ENCODE measurements at places on chromosomes 2 and 18.

DNA sequence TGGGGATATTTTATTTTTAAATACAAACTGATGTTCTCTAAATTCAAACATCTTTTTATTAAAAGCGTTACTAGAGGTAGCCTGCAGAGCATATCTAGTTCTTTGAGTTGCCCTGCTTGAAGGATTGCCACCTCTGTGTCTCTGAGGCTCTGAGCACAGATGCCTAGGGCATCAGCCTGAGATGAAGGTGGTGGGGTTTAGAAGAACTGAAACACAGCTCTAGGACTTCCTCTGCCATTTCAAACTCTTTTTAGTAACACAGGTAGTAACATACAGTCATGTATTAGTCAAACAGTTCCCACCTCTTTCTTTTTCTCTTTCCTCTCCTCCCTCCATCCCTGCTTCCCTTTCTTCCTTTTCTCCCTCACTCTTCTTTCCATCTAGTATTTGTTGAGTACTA, 57.6 kb downstream of the TTC21B start:
- no peak for DNase-seq

GRCh38 chr2:43003702-43004101, 211.3 kb upstream of the HAAO start:
- no peak for DNase-seq

- no peak for DNase-seq
These were observed 36.2 kb upstream of the LPIN1 start for GRCh38 chr2:11710210-11710609.

DNA sequence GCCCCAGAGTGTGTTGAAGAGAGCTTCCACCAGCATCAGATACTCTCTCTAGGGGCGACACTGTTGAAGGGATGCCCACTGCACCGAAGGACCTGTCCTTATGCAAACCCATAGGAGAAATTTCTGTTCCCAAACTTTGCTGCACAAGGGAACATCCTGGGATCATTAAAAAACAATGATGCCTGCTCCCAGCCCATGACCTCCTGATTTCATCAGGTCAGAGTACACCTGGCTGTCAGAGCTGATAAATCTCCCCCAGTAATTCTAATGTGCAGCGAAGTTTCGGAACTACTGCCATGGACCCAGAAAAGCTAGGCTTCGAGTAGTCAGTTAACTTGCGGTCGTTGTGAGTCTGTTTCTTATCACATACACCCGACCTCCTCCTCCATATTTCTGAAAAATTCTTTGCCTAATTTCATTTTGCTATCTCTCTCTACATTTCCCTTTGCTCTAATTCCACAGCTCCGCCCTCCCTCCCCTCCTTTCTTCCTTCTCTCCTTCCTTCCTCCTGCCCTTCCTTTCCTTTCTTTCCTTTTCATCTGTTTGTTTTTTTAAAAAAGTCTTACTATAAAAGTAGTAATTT, 18.8 kb downstream of the FAM124B start:
- DNase-seq = no peak

- DNase-seq = no peak
These were observed 251.6 kb downstream of the TWIST2 start for GRCh38 chr2:239099474-239099873.

GRCh38 chr2:162340822-162341221, 3.1 kb upstream of the GCA start:
- DNase-seq = no peak

- no peak for DNase-seq
These were observed 86.8 kb upstream of the SH3BP4 start for GRCh38 chr2:234865040-234865439.

DNA sequence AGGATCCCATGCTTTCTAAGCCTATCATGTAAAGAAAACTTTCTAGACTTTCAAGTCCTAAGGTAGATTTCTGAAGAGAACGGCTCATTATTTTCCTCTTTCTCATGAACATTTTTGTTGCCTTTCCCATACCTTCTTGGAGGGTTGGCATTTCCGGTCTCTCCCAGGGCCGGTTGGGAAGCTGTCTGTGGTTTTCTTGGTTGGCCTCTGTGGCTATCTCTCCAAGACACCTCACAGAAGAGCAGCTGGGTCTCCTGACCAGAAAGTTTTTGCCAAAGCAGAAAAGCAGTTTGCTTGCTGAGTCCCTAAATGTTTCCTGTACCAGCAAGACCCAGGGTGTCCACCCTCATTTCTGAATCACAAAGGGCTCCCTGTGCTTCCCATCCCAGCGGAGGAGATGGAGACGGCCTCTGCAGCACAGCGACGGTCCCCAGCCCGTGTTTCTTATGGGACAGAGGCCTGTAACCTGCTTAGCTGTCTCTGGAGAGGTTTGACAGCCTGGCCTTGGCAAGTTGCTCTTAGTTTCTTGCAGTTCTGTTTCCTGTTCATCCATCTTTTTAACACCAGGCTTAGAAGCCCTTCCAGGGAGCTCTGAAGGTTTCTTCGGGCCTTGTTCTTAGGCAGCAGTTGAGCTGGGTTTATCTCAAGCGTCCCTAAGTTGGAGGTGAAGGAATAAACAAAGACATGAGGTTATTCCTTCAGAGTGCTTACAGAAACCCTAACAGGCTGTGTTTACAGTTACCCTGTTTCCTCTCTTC, 39.8 kb downstream of the GREB1 start:
- DNase-seq = no peak

DNA sequence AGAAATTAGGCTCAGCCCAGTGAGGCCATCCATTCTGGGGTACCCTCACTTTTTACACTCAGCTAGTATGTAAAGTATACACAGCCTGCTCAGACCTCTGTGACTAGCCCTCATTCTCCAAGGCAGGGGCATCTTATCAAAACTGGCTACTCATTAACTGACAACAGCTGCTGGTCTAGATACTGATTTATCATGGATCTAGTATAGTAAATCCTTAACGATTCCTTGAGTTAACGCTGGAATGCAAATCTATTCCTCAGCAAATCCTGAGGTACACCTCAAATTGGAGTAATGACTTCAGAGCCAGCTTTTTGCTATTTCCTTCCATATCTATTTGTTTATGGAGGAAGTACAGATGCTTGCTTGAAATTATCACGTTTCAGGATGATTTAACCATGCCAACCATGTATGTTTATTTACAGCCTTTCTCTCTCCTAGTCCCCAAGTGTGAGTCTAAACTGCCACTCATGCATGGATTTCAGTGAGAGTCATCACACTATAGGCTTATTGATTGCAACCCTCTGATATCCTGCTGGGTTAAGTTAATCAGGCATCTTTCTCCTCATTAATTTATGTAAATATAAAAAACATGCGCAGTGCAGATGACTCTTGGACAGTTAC, 70.2 kb upstream of the DOK6 start:
- no peak for DNase-seq

DNA sequence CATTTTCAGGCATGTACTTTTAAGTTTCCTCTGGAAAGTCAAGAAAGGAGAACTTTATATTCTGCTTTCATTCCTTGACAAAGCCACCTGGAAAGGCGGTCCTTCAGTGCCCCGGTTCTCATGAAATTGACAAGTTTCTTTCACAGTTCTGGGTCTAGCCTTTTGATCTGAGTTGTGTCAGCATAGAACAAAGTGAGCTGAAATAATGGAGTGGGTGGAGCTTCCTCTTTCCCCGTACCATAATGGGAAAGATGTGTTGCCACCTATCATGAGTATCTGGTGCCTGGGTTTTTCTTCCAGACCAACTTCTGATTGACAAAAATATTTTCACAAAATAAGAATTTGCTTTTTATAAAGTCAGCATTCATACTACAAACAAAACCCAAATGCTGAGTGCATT, 49.3 kb downstream of the PTRHD1 start:
- no peak for DNase-seq

DNA sequence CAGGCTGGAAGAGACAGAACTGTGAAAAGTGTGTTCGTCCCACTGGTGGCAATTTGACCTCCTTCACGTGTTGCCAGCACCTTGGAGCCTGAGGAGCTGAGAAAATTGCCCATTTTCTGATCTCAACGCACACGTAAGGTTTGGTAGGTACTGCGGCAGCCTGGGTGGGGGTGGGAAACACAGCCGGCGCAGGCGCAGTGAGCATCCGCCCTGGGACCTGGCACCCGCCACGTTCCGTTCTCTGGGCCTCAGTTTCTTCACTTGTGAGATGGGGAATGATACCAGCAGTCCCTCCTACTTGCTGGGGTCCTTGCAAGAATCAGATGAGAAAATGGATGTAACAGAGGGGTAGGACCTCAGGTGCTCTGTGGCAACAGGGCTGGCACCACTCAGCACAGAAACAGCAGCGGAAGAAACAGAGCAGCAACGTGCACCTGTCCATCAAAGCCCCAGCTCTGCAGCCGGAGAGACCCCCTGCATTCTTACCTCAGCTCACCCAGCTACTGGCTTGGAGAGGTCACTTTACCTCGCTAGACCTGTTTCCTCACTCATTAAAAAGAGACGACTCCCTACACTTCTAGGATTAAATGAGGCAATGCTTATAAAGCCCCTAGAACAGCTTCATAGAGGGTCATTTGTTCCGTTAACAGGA, 458.0 kb upstream of the ID2 start:
- no peak for DNase-seq

GRCh38 chr2:31219131-31219969, 2.0 kb upstream of the CAPN14 start:
- peak; percentile 40 for DNase-seq

- DNase-seq = no peak
These were observed 16.3 kb upstream of the ATOH8 start for GRCh38 chr2:85737481-85737880.

- DNase-seq = no peak
These were observed 52.3 kb downstream of the ZEB2 start for GRCh38 chr2:144467502-144468137.

GRCh38 chr2:176234940-176235339, 34.3 kb upstream of the MTX2 start:
- no peak for DNase-seq

- DNase-seq = no peak
These were observed 9.6 kb downstream of the HOXD8 start for GRCh38 chr2:176138923-176139660.

DNA sequence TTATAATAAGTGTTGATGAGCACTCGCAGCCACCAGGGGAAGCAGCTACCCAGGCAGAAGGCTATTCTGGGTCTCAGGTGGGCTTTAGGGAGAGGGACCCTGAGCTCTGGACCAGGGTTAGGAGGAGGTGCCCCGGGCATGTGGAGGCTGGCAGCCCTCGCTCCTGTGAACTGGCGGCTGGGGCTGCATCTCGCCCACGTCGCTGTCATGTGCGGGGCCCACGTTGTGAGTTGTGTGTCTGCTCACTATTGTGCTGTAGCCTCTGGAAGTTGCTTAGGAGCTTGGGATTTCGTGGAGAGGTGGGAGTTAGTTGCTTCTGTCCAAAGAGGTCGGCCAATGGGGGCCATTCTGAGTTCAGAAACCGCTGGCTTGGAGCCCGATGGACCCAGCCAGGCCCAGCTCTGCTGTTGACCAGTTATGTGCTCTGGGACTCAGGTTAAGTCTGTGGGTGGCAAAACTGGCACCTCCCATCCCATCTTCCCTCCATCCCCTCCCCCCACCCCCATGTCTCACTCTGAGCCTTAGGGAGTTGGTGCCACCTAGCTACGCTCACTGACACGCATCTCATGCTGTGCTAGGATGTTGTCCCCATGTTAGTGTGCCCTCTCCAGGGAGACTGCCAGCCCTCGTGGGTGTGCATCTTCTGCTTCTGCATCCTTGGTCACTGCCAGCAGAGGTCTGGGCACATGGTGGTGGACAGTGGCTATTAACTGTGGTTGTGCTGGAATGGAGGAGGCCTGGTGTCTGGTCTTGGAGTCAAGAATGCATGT, 18.5 kb downstream of the RRM2 start:
- no peak for DNase-seq

GRCh38 chr2:32496662-32497061, 131.2 kb upstream of the TTC27 start:
- no peak for DNase-seq

GRCh38 chr2:228942856-228943255, 328.2 kb downstream of the PID1 start:
- DNase-seq = no peak
